Stimulated activated CD4-positive, alpha-beta T cell treated with anti-CD3 and anti-CD28 coated beads, Interleukin-4, amount 100 ng/mL, for 48 hours (primary cell): ENCODE measurements at places on chromosomes 1 and 21.

DNA sequence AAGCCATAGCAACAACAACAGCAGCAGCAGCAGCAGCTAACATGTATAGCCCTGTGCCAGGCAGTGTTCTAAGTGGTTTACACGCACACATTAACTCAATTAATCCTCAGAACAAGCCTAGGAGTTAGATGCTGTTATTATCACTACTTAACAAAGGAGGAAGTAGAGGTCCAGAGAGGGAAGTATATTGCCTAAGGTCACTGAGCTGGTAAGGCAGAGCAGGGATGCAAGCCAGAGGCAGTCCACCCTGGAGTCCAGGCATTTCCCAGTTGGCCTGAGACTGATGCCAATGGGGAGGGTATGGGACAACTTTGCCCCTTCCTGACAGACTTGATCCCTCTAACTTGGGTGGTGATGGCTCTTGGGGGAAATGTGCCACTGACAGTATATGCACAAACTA lies 6.8 kb downstream of the CDC14A start:
- DNase-seq = no peak

- DNase-seq = no peak
These were observed 22.0 kb downstream of the DDI2 start for GRCh38 chr1:15639262-15639661.

GRCh38 chr1:2934642-2935081 lies 86.6 kb upstream of the ACTRT2 start:
- no peak for DNase-seq

DNA sequence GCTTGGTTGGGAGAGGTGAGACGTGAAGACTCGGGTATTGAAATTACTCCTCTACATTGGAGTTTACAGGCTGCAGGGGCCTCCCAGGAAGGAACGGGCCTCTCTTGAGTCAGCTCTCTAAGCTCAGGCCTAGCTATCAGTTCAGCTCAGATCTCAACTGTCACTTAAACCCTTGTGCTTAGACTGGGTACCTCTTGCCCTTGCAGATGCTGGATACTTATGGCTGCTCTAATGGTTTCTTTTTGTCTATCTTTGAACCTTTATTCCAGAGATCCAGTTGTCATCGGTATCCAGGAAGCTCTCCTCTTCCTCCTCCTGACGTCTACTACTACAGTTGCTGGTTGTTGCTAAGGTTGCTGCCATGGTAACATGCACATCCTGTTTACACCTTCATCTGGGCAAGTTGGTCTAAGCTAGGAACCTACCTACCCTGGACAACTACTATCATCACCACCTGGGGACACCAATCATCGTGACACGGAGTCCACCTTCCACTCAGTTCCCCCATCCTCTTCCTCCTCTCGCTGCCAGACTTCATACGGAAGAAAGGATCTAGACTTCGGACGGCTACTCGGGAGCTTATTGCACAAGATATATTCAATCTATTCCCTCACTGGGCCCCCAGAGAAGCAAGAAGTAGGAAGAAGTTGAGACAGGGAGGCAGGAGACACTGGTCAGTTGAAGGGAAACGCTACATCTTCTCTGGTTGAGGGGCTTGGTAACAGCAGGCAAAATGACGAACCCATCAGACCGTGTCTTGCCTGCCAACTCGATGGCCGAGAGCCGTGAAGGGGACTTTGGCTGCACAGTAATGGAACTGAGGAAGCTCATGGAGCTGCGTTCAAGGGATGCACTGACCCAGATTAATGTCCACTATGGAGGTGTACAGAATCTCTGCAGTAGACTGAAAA lies 56.1 kb downstream of the ATP2B4 start:
- peak; percentile 44 for DNase-seq
